ENCODE measurements at places on chromosomes 16 and 17.

DNA sequence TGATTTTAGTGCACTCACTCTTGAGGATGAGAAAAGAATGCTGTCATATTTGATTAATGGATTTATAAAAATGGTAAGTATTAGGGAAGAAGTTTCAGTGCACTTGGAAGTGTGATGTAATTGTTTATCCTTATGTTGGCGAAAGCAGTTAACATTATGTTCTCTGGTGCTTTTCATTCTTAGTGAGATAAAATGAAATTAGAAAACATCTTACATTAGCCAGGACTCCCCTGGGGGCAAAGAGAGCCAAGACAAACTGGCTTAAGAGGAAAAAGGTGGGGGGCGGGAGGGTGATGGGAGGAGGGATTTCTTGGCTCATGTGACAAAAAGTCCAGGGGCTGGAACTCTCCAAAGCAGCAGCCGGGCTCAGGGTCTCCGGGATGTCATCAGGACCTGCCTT lies 73.2 kb downstream of the KNOP1 start:
- peak; percentile 48 for DNase-seq

- DNase-seq, result no peak
These were observed 341.4 kb downstream of the FOXL1 start for GRCh38 chr16:86919578-86920305.

GRCh38 chr16:12305847-12306801 lies 329.6 kb downstream of the SNX29 start:
- DNase-seq, result no peak

GRCh38 chr17:28468781-28469180 lies 4.7 kb upstream of the SLC13A2 start:
- no peak for DNase-seq

- DNase-seq, result no peak
These were observed 542 bp downstream of the KLHL36 start for GRCh38 chr16:84648595-84649510.

GRCh38 chr17:77817953-77818352 lies 140.6 kb upstream of the TNRC6C start:
- DNase-seq, result peak; percentile 39

GRCh38 chr16:71501547-71501946 lies 12.4 kb upstream of the ZNF19 start:
- DNase-seq, result no peak

GRCh38 chr16:10752843-10753523 lies 9.3 kb downstream of the NUBP1 start:
- no peak for DNase-seq

DNA sequence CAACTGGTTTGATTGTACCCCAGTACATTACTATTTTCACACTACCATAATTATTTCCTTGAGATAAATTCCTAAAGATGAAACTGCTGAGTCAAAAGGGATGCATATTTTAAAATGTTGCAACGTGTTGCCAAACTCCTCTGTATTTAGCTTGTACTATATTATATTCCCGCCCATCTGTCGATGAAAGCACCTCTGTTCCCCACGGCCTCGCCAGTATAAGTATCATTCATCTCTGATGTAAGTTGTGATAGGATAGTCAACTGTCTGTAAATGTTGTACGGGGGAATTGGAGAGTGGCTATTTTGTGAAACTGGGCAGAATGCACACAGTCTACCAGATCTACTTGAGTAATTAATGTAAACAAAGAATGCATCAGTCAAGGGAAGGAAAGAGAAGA lies 47.7 kb upstream of the TNRC6A start:
- DNase-seq, result no peak
